ENCODE measurements at places on chromosomes 4 and X.

- DNase-seq = no peak
Measured at GRCh38 chrX:15694941-15695451, 30.4 kb upstream of the CLTRN start.

DNA sequence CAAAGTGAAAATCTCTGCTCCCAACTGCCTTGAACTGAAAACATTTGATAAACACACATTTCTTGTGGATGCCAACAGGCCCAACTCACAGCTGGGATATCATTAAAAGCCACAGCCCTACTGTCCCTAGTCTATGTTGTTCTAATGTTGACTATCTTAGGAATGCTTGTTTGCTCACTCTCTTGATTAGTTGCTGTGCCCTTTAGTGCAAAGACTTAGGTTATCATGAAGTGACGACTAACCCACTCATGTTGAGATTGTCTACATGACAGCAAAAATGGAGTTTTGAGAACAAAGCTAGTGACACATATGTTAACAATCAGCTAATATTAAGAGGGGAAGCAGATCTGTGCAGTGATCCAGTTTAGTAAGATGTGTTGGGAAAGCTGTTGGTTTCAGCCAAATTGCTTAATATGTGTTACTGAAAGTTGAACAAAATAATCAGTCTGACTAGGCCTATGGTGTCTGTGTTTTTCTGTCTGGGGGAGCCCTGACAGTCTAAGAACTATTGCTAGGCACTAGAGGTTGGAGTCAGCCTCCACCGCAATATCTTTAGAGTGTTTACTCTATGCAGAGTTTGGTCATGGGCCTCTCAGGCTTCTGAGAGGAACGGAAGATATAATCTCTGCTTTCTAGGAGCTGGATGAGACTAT is 125.5 kb downstream of the ATG4A start:
- no peak for DNase-seq

- no peak for DNase-seq
Measured at GRCh38 chr4:24795666-24796381, 451 bp downstream of the SOD3 start.

DNA sequence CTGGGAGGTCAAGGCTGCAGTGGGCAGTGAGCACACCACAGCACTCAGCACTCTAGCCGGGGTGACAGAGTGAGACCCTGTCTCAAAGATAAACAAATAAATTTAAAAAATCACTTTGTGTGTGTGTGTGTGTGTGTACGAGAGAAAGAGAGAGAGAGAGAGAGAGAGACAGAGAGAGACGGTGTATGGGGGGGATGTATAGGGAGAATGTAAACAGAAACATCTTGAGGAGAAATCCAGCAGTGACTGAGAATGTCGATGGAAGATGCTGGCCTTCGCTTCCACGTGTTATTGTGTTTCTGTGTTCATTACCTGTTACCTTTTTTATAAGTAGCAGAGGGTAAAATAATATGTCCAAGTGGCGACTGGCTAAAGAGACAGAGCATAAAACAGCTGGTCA is 23.6 kb upstream of the RBPJ start:
- DNase-seq = no peak

DNA sequence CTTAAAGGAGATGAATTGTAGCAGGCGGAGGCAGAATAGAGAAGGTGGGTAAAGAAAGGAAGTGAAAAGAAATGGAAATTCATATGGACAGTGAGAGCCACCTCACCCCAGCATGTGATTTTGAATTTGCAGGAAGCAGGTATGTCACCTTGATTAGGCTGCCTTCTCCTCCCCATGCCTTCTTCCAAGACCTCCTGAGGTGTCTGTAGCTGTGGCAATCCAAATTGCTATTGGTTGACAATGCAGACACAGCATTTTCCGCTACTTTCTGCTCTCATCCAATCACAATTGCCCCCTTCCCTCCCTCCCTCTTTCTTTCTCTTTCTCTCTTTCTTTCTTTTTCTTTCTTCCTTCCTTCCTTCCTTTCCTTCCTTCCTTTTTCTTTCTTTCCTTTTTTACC is 38.5 kb downstream of the RAB33B start:
- no peak for DNase-seq

DNA sequence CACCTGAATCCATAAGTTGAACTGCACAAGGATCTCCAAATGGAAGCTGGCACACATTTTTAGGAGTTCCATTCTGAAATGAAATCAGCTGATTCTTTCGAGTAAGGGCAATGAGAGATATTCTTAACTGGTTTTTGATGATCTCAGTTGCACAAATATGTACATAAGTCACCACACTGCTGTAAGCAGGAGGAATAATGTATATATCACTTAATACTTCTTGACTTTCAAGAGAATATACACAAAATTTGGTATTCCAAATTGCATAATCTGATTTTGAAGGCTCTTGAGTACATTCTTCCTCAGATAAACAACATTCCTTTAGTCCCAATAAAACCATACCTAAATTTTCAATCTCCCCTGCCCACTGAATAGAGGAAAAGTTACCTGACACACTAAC is 8.2 kb downstream of the FANCB start:
- DNase-seq = peak; percentile 13

DNA sequence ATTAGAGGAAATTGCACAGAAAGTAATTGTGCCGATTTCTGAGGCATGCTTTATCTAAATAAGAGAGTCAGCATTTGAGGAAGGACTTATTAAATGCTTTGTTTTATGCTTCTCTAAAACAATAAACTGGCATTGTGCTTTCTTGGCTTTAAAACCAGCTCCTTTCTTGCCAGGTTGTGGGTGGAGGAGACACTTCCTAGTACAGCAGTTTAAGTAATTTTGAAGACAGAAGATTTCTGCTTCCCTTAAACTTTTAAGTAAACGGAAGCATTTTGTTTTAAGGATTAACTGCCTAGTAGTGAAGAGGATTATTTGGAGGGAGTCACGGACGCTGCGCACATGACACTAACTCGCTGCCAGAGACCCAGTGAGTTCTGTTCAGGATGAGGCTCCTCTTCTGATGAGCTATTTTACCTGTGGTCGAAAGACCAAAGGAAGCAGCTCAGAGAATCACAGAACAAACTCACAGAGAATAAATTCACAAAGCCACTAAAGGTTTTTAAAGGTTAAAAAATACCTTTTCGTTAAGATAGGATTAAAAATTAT is 169.5 kb downstream of the TLL1 start:
- no peak for DNase-seq

DNA sequence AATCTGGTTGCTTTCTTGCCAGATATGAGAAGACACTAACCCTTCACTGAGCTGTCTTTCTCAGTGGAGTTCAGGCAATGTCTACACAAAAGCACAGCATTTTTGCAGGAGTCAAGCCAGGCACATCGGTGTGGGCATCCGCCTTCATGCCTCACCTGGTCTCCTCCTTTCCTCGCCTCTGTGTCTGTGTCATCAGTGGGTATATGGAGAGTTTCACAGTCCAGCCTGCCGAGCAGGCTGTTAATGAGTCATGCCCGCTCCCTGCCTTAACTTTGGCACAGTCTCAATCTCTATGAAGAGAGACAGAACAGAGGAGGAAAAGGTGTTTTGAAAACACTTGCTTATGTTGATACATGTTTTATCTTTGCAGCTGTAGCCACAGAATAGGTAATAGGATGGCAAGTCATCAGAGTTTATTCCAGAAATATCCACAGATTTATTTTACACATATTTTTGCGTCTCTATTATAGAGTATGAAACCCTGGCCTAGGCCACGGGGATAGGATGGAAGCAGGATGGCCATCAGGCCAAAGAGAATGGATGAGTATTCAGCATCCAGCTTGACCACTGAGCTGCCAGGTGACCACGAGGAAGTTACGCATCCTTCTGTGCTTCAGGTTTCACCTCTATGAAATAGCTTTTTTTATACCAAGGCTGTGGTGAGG is 32.8 kb upstream of the MAML3 start:
- peak; percentile 80 for DNase-seq

DNA sequence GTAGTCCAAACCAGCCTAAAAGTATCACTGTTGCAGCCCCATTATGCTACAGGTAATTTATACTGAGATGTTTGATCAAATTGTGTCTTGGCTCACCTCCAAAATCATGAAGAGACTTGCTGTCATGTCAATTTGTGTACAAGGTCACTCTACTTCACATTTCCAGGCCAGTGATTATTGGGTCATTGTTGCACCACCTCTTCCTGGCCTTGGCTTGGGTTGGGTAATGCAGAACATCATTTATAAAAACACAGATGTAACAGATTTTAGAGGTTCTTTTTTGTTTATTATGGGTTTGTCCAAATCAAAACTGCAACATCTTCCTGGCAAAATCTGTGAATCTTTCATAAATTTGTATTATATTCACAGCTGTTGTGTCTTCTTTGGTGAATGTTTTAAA is 459.5 kb downstream of the ANKRD50 start:
- DNase-seq = no peak

DNA sequence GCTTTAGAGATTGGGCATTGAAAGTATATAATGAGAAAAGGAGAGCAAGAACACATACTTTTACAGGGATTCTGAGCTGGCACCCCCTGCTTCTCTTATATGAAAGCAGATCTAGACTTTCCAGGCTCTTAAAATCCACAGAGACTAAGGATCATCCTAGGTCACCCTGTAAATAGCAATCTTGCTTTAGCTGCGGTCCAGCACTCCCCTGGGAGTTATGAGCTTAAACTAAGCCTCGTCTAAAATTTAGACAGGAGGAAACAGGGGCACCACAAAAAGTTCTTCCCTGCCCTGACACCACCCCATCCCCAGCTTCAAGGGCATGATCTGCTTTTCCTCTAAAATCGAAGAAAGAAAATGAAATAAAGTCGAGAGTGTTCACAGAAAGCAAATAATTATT is 143.3 kb upstream of the KCNIP4 start:
- DNase-seq = no peak

DNA sequence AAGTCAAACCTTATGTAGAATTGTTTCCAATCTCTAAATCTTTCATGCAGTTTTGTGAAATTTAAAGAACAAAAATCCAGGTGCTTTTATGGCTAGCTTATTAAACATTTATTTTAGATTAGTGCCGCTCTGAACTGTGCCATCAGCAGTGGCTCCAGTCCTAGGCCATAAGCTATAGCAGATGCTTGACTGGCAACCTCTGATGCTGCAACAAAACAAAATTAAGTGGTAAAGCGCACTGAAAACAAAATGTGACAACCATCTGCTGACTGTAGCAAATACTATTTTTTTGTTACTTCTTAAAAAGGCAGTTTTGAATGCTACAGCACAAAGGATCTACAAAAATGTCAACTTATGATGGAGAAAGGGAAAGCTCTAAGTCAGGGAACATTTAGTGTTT is 237.4 kb downstream of the DCLK2 start:
- DNase-seq = no peak

GRCh38 chrX:70386235-70386634 is 36.9 kb upstream of the GDPD2 start:
- DNase-seq = peak; percentile 33

DNA sequence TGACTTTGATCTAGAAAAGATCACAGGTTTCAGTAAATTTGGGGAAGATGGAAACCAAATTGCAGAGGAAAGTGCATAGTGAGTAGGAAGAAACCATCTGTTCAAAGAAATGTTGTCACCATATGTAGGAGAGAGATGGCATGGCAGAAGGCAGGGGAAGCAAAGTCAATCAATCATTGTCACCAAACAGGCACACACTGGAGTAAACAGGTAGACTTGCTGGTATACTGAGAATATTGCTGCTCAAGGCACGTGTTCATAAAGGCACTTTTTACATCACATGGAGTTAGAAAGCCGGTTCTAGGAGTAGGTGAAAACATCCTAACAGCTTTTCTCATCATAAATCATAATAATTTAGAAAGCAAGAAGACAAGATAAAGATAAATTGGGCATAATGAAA is 550.5 kb upstream of the FAT1 start:
- DNase-seq = no peak

GRCh38 chr4:147616849-147617172 is 386 bp upstream of the TMEM184C start:
- DNase-seq = no peak

GRCh38 chrX:43373032-43373431 is 283.1 kb upstream of the MAOA start:
- no peak for DNase-seq

- DNase-seq = no peak
Measured at GRCh38 chr4:148481636-148482035, 39.4 kb upstream of the NR3C2 start.

DNA sequence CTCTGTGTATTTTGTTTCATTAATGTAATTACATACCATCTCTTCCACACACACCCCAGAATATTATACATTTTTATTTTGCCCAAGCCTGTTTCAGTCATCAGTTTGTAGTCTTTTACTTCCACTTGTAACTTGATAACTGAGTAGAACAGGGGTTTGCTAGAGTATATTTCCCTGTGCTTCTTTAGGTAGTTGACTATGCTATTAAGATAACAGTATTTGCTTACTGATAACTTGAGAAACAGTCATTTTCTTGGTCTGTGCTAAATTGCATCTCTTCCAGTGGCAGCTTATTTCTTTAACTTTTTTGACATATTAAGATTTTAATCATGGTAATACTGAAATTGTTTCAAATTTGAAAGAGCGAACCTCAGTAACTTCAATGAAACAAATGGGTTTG is 7.0 kb upstream of the XK start:
- DNase-seq = no peak

DNA sequence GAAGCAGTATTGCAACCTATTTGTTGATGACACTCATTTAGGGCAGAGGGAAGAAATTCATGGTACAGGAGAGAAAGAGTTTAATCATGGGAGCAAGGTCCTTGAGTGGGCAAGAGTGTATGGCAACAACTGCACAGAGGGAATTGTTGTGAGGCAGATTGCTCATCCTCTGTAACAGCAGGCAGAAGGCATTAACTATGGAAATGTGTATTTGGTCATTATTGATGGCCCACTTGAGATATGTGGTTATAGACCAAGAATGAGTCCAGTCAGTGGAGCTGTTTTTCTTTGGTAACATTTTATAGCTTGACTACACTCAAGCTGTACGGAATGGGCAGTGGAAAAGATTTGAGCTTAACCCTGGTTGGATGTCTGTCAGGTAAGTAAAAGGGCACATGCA is 15.9 kb downstream of the PLRG1 start:
- DNase-seq = no peak

GRCh38 chrX:10847333-10847732 is 226.9 kb upstream of the MID1 start:
- peak; percentile 1 for DNase-seq

- DNase-seq = peak; percentile 73
Measured at GRCh38 chr4:113397114-113397701, 347.8 kb downstream of the ANK2 start.

DNA sequence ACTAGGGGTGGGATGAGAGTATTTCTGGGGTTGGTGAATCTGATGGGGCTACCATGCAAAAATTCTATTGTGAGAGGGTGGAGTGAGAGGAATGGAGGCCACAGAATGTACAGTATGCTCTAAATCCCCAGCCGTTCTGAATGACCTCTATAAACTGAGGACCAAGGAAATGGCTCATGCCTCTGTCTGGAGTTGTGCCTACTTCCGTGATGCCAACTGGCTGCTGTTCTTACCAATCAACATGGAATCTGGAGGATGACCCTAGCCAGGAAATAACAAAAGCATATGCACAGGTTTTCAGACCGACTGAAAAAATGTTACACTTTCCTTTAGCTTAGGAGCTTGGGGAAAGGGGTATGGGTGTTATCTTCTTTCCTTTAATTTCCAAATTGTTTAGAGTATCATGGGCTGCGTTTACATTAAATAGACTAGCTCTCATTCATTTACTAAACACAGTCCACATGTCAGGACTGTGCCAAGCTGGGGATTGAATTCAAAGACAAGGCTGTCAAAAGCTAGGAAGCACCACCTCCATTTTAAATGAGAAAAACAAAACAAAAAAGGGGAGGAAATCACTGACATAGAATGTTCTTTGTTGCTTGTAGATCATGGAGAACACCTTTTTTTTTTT is 20.2 kb upstream of the CCKAR start:
- DNase-seq = no peak
